Osteocyte (in vitro differentiated cells): ENCODE measurements at places on chromosomes 5 and 9. TPM values are rescaled to one million over a fixed set of nuclear protein-coding genes. Genes with fewer than 3 reads are reported as not detected.

Gene MINAR2
- total RNA-seq = not detected in 2 replicates

Gene CDKN2B-AS1
- 4.0 and 5.2 TPM in 2 replicates for total RNA-seq

Gene TMC1
- total RNA-seq = not detected in 2 replicates

Gene OBP2A
- total RNA-seq = not detected in 2 replicates

Gene RAB3C
- not detected in 2 replicates for total RNA-seq

Gene PROP1
- total RNA-seq = not detected in 2 replicates

Gene IL3
- total RNA-seq = not detected in 2 replicates

DNA sequence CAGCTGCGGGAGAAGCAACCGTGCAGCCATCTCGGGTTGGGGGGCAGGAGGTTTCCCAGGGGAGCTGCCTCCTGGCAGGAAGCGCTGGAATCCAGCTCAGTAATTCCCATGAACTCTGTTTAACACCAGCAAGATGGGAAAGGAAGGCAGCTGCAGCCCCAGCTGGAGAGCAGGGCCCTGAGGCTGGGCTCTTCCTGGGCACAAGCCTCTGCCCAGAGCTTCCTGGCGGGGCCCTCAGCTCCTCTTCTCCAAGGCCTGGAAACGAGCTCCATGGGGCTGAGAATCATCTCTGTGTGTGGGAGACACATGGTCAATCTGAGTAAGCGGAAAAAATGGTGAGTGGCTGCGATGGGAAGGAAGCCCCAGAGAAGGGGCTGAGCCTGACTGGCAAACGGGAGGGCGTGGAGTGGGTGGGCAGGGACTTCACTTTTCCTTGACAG lies 6.3 kb downstream of the MRPL36 start:
- no peak for DNase-seq

DNA sequence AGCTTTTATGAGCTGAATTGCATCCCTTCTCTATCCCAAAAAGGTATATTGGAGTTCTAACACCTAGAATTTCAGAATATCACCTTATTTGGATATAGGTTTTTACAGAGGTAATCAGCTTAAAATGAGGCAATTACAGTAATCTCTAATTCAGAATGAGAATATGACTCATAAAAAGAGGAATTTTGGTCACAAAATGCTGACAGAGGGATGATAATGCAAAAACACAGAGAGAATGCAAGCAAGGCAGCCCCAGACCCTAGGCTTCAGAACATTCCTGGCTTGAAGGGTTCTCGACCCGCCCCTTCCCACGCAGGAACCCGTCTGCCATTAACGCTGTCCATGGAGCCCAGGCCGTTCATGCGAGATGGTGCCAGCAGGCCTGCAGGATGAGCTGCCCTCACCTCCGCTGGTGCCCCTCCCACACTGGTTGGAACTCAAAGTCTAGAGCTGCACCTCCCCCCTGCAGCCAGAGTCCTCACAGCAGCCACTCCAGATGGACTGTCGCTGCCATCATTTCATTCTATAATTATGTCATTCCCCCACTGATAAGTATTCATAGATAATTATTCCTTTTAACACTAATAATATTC lies 1173.4 kb upstream of the ACO1 start:
- DNase-seq = no peak

GRCh38 chr5:66143473-66144073 lies 527 bp upstream of the SREK1 start:
- no peak for DNase-seq

DNA sequence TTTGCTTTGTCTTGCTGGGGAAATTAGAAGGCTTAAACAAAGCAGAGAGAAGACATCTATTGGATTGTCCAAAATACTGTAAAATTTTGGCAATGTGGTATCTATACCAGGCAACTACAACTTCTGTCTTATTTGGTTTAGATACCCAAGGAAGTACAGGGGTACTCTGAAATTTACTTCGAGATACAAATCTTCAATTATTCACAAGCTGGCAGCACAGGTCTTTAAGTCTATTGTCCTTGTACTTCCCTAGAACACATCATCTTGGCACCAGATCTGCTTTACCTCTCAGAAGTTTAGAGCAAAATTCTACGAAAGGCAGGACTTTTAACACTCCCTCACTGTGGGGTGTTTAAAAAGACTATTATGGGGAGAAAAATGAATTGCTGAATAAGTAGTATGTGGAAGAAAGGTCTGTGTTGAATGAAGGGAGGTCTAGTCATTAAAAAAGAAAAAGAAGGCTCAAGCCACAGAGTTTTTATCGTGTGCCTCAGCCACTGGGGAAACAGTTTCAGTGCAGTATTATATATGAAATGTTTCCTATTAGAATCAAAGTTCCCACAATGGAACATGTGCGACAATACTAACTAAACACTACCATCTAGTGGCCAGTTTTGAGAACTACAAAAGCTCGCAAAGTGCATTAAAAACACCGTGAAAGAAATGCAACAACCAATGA lies 93.7 kb downstream of the PDE4D start:
- no peak for DNase-seq

DNA sequence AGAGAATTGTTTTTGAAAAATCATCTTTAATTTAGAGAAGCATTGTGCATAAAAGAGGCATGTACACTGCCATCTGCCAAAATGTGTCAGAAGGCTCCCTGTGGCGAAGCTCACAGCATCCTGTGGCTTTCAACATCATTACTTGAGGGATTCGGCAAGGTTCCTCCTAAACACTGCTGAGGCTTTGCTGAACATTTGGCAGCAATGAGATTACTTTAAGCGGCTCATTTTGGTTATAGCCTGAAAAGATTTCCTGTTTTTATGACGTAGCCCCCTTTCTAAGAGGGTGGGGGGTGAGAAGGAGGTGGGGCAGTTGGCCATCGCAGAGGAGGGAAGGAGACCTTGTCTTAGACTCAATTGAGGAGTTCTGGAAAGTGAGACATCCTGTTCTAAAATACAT lies 469.4 kb downstream of the RASEF start:
- DNase-seq = no peak

DNA sequence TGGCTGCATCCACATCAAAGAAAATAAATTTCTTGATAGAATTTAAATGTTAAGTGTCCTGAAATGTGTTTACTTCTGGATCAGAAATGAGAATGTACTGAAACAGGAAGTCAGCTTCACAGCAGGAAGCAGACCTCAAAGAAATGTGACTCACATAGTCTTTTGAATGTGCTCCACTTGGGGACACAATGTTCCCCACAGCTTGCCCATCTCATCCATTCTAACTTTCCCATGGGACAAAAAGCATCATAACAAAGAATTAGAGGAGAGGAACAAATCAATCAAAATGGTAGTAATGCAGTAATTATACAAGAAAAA lies 85.7 kb downstream of the GRAMD2B start:
- peak; percentile 30 for DNase-seq

- no peak for DNase-seq
Measured at GRCh38 chr9:133488686-133489252, 9.9 kb upstream of the SLC2A6 start.

- DNase-seq = no peak
Measured at GRCh38 chr5:173644673-173645436, 28.4 kb upstream of the BOD1 start.

DNA sequence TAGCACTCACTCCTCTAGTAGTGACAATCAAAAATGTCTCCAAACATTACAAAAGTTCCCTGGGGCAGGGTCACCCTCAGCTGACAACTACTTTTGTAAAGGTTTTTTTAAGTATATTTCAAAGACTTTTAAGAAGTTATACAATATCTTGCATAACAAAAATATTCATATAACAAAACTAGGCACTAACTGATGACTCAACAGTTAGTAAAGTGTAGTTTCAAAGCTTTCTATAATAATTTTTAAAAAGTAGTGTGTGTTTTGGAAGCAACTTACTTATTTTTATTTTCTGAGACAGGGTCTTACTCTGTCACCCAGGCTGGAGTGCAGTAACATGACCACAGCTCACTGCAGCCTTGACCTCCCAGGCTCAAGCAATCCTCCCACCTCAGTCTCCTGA lies 84.9 kb downstream of the BAAT start:
- no peak for DNase-seq

- no peak for DNase-seq
Measured at GRCh38 chr5:103526164-103526915, 36.2 kb downstream of the NUDT12 start.

DNA sequence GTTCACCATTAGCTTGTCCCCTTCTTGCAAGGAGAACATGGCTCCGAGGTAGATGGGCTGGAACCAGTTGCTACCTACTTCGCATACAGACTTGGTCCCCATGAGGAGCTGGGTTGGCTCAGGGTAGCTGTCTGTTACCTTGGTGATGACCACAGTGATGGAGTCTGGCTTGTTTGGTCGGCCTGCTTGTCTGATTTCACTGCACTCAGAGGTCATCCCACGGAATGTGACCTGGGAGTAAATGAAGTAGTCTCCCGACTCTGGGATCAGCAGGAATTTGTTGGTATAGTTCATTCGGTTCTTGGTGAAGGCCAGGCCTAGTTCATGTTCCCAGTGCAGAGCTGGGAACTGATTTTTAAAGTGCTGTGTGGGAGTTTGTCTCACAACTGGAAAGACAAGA lies 15.3 kb downstream of the TNFSF15 start:
- no peak for DNase-seq

GRCh38 chr5:171615705-171616640 lies 169.6 kb upstream of the SMIM23 start:
- DNase-seq = no peak

GRCh38 chr9:120783602-120784047 lies 9.6 kb downstream of the FBXW2 start:
- no peak for DNase-seq

DNA sequence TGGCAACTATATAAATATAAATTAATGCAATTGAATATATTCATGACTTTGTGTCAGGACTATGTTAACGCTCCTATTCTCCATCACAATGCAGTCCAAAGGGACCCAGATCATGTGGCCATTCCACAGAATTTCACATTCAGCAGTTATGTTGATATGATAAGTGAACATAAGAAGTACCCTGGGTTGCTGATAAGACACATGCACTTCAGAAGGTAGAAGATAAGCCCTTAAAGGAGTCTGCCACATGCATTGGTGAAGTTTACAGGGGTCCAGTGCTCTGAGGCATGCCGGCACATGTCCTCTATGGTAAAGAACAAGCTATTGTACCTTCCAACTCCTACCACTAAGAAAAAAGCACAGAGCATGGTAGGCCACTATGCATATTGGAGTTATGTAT lies 76.4 kb downstream of the PHAX start:
- DNase-seq = no peak

DNA sequence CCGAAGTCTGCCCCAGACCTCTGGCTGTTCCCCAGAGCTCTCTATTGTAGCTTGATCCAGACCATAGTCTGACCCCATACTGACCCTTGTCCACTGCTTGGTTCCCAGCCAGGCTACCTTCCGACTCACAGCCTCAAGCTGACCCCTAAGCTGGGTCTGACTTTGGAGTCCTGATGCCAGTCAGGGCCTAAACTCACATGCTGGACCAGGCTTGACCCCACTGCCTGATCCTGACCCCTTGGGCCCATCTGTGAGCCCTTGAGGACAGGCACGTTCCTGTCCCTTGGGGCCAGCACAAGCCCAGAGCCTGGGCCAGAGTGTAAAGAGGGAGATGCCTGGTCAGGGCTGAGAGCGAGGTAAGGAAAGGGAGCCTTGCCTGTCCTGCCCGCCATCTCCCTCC lies 32.7 kb upstream of the ENHO start:
- no peak for DNase-seq

DNA sequence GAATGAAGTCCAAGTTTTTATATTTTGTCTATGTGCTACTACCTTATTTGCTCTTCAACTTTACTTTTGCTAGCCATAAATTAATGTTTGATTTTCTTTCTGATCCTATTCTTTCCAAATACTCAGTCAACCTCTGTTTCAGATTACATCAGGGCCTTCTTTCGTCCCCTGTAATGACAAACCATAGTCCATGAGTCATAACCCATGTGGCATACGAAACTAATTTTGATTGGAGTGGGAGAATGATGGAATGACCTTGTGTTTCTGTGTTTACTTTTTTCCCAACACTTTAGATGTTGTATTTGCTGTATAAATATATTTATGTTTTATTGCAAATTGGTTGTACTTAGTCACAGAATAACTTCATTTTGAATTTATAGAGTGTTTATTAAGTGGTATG lies 1043.1 kb downstream of the DTWD2 start:
- DNase-seq = no peak

- peak; percentile 75 for DNase-seq
Measured at GRCh38 chr9:38284588-38285051, 107.9 kb upstream of the ALDH1B1 start.

DNA sequence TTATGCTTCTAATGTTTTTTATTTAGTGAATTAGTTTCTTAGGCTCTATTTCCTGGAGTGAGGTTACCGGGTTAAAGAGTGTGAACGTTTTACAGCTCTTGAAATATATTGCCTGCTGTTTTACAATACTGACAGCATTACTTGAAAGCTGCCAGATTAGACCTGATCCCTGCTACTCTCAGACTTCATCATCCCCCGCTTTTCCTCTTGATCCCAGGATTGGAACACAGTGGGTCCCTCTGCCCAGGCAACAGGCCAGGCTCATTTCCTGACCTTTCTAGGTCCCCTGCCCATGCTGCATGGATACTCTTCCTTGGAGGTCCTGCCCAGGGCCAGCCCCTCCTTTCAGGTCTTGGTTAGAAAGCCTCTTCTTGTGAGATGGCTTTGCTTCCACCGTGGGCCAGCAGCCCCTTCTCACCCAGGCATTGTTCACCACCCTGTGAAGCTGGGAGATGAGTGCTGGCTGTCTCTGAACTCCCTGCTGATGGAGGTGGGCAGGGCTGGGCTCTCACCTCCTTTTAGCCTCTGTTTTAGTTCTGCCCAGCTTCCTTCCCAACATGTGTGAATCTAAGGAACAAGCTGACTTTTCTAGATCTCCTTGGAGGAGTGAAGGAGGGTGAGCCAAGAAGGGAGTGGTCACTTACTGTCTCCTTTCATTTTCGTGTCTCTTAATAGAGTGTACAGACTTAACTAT lies 15.5 kb upstream of the FAM120AOS start:
- no peak for DNase-seq

- DNase-seq = no peak
Measured at GRCh38 chr5:149936044-149936699, 8.4 kb downstream of the PDE6A start.

- no peak for DNase-seq
Measured at GRCh38 chr5:73328640-73329039, 119.9 kb downstream of the FOXD1 start.

DNA sequence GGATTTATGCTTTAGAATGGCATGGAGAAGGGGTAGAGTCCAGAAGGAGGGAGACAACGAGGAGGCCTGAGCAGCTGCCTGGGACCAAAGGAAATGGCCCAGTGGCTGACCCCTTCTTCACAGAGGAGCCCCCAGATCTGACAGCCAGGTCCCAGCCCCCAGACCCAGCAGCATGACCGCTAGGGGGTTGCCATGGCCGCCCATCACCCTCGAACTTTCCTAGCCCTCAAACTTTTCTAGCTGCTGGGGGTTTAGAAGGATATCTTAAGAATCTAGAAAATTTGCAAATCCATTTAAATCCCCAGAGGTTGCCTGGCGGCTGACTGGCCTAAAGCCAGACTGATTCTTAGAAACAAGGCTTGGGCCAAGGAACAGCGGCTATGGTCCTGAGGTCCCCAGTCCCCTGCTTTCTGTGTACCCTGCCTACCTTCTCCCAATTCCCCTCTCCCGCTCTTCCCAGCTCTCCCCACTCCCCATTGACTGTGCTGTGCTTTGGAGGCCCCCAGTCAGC lies 972 bp downstream of the PDGFRB start:
- no peak for DNase-seq
